Fibroblast of pulmonary artery (primary cell): ENCODE measurements at places on chromosomes 13 and 19.

- DNase-seq, result peak; percentile 20
Measured at GRCh38 chr19:40933025-40933424, 51.0 kb upstream of the CYP2A7 start.

DNA sequence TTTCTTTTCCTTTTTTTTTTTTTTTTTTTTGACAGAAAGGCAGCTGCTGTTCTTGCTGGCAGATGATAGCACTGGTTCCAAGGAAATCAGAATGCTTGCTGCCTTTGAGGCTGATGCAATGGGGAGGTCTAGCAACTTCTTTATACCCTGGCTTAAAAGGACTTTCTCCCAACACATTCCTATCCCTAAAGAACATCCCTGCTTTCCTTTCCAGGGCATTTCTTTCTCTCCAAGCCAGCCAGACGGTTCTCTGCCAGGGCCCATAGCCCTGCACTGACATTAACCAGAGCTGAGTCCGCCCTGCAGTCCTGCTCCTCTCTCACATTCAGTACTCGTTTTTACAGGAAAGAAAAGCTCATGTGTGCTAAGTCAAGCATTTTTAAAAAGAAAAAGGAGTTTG is 133.9 kb upstream of the WASF3 start:
- DNase-seq, result peak; percentile 14

GRCh38 chr13:90719461-90719860 is 628.0 kb upstream of the MIR17HG start:
- DNase-seq, result peak; percentile 20

DNA sequence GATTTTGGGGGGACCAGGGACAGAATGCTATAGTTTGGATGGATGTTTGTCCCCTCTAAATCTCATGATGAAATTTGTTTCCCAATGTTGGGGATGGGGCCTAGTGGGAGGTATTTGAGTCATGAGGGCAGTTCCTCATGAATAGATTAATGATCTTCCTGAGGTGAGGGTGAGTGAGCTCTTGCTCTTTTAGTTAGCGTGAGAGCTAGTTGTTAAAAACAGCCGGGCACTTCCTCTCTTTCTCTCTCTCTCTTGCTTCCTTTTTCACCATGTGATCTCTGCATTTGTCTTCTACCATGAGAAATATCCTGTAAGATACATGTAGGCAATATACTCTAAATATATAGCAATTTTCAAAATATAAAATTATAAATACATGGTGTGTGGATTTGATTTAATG is 290.8 kb upstream of the PCDH9 start:
- DNase-seq, result no peak

- no peak for DNase-seq
Measured at GRCh38 chr19:37718304-37718703, 1.3 kb downstream of the ZNF607 start.

GRCh38 chr19:5832061-5832460 is 7.4 kb downstream of the FUT6 start:
- no peak for DNase-seq

GRCh38 chr13:24199016-24199415 is 38.5 kb downstream of the SPATA13 start:
- no peak for DNase-seq

DNA sequence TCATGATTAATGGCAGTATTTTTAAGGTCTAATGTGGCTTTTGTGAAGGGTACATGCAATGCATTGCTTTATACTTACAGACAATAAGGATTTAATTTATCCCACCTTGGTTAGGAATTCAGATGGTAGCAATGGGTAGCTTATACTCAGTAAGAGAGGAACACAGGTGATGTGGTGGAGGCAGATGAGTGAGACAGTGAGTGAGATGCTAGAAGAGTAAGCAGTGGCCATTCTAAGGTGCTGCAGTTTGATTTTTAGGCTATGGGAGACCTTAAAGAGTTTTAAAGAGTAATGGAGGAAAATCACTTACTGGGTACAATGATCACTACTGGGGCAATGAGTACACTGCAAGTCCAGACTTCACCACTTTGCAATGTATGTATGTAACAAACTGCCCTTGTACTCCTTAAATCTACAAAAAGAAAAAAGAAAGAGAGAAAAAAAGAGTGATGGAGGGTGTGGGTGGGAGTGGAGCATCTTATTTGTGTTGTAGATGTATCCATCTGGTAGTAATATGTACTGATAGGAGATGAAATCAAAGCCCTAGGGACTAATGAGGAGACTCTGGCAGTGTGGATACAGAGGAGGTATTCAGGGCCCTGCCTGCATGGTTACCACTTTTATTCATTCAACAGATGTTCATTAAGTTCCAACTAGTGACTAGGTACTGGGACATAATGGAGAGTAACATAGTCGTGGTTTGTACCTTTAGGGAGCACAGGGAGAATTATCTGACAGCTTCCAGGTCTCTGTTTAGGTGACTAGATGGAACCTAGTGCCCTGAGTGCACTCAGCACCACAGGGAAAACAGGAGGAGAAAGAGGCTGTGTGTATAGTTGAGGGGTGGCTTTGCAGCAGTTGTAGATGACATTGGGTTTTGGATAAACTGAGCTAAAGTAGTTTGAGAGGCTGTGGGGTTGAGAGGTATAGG is 99.0 kb downstream of the GPC6 start:
- no peak for DNase-seq
